Stimulated activated CD8-positive, alpha-beta memory T cell treated with anti-CD3 and anti-CD28 coated beads, Interleukin-15, amount 100 ng/mL, for 48 hours (primary cell): ENCODE measurements at places on chromosomes 7 and 10.

DNA sequence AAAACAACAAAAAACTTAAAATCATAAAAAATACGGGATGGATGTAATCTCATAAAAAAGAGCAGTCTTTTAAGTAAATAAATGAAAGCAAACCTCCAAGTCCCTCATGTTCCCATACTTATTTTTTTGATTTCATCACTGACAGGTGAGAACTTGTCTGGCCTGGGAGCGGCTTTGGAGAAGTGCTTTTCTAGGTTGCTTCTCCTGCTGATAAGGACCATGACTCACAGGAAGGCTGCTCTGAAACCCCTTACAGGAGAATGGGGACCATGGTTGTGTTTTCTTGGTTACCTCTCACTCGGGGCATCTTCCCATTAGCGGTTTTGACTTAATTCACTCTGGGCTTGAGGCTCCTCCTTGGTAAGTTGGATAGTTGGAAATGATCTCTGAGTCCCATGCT, 237.4 kb downstream of the CAMK1D start:
- no peak for DNase-seq

DNA sequence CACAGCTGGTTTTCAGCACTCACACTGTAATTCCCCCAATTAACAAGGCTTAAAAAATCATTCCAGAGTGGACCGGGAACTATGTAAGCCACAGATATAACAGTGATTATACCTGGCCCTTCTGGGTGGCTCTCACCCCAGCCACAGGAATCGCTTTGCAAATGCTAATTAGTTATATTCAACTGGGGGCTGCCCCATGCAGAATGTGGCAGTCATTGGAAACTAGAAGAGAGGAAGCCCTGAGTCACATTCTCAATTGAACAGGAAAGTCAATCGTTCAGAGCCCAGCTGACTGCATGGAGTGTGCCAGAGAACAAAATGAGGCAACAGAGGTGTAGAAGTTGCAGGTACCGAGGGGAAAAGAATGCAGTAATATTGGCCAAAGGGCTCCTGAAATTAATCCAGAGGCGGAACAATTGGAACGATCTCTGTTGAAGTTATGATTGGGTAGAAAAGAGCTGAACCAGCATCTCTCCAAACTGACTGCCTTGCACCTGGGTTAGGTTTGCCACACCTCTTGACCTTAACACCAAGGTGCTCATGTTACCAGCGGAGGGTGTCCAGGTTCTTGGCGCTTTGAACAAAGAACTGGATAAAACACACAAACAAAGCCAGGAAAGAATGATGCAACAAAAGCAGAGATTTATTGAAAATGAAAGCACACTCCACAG, 909.7 kb upstream of the AUTS2 start:
- DNase-seq = no peak

DNA sequence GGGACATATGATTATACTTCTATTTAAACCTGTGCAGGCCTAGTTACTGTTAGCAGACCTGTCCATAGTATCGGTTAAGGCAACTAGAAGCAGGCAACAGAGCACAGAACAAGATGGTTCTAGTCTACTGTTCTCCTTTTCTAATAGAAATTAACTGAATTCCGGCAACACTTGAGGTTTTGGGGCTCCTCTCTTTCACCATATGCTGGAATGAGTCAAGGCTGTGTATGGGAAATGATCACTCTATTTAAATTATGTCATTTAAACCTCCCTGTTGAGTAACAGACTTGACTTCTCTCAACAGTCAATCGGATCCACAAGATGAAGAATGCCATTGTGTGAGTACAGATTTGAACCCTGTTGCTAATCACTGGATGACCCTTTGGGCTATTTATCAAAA, 6.2 kb upstream of the OTUD1 start:
- DNase-seq = no peak

- no peak for DNase-seq
Measured at GRCh38 chr10:102675666-102676533, 31.6 kb downstream of the TRIM8 start.

DNA sequence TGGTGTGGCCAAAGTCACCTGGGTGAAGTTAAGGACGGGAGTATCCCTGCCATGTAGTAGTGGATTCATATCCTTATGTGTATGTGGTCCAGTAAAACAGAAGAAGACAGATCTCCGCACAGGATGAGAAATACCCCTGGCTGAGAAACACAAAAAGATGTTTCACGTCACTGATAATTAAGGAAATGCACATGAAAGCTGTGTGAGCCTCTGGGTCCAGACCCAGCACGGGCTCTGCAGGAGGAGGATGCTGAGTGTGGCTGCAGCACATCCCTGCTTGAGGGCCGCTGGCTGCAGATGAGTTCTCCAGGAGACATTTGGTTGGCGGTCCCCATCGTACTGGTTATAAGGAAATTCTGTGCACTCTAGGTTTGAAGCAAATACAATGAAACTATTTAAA, 8.2 kb upstream of the SUN1 start:
- DNase-seq = no peak

DNA sequence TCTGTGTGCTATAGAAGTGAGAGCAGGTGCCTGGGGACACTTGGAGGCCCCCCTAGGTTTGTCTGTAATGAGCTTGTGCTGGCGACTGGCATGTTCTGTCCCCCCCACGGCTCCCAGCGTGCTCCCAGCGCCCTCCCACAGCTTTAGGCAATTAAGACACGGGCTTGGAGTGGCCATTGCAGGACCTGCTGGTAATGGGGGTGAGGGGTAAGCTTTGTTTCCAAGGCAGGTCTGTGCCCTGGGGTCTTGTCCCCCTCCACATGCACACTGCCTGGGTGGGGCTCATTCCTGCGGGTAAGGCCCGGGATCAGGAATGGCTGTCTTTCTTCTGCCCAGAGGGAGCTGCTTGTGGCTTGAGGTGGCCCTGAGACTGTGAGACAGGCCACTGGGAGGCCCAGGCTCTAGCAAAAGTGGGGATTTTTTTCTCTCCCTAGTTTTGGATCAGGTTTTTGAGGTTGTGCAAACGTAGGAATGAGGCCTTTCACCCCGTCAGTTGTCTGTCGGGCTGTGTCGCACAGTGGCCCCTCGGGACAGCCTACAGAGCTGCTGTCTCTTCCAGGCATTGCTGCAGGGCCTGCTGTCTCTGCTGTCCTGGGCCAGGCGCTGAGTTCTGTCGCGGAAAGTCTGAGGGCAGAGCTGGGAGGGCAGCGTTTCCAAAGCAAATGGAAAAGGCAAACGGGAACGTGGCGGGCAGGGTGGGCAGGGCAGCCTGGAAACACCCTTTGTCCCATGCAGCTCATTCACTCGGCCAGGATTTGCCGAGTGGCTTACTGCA, 107.4 kb downstream of the LHPP start:
- DNase-seq = no peak

GRCh38 chr10:74255214-74255613, 104.2 kb downstream of the ADK start:
- no peak for DNase-seq

GRCh38 chr7:123472750-123473445, 61.5 kb downstream of the IQUB start:
- DNase-seq = no peak

- DNase-seq = no peak
Measured at GRCh38 chr7:158075633-158076001, 512.0 kb downstream of the PTPRN2 start.

DNA sequence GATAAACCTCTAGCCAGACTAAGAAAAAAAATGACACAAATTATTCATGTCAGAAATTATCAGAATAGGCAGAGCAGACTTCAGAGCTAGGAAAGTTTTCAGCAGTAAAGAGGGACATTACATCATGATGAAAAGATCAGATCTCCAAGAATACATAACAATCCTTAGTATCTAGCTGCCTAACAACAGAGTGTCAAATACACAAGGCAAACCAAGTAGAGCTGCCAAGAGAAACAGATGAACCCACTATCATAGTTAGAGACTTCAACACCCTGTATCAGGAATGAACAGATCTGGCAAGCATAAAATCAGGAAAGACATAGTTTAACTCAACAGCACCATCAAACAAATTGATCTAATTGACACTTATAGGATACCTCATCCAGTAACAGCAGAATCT, 92.3 kb downstream of the NKX6-2 start:
- DNase-seq = no peak

DNA sequence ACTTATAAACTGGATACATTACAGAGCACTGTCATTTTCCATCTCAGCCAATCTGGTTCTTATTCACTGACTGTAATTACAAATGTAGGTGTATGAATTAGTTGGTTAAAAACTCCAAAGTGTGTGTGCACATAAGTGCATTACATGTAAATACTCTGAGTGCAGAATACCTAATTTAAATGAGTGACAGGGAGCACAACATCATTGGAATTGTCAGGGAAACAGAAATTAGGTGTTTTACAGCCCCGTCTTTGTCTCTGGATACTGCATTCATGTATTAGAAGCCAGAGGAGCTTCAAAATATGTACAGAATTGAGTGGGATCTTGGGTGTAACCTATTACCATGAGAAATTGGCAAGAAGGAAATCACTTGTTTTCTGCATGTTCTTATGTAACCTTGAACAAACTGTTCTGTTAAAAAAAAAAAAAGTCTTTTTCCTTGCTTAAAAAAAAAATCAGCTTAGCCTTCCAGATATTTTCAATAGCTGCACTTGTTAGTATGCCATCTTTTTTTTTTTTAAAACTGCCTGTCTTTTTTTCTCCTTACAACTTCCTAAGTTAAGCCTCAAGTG, 31.1 kb downstream of the CELF2 start:
- no peak for DNase-seq

DNA sequence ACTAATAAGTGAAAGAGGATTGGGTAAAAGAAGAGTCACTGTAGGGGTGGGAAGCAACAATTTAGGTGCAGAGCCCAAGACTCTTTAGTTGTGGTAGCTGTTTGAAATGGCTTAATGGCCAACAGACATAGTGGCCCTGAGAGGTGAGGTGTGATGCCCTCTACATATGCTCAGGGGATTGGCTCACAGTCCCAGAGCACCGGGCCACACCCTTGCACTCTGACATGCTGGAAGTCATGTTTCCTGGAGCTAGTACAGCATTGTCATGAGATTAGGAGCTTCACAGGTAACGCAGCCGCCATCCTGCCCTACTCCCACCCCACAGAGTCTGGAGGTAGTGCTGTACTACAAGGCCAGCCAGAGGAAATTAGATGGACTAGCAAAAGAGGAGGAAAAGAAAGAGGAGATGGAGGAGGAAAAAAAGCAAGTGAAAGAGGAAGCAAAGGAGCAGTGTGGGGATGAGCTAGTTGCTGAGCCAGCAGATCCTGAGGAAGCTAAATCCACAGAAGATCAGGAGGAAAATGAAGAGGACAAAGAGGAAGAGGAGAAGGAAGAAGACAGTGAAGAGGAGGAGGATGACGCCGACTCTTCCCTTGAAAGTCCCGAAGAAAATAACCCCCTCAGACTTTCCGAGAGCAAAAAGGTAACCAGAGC, 14.8 kb upstream of the FLNC start:
- no peak for DNase-seq

DNA sequence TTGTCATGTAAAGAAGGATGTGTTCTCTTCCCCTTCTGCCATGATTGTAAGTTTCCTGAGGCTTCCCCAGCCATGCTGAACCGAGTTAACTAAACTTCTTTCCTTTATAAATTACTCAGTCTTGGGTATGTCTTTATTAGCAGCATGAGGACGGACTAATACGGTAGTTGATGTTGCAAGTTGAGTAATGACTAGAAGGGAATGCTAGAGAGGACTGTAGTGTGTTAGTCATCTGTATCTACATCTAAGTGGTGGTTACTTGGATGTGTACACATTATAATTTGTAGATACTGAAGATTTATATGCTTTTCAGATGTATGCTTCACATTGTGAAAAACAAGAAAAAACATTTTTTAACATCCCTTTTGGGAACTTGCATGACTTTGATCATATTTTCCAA, 244.6 kb downstream of the POLR1F start:
- DNase-seq = no peak

GRCh38 chr10:126686268-126686667, 15.8 kb upstream of the C10orf90 start:
- no peak for DNase-seq

- peak; percentile 44 for DNase-seq
Measured at GRCh38 chr10:30645340-30645827, 15.8 kb upstream of the LYZL2 start.

GRCh38 chr10:9885761-9886160, 1131.9 kb upstream of the CELF2 start:
- DNase-seq = no peak

DNA sequence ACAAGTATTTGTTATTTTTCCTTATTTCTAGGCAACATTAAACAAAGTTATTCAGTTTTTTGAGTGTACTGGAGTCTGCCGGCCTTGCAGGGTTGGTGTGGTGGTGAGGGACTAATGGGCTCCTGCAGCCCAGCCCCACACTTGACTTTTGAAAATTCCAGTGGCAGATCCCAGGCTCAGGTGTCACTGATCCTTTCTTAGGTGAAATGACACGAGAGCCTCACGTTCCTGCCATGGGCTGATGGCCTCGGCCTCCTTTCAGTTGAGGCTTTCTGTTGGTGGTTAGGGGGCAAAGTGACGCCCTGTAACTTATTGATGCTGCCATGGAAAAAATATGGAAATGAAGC, 117.9 kb downstream of the NKX6-2 start:
- DNase-seq = no peak

DNA sequence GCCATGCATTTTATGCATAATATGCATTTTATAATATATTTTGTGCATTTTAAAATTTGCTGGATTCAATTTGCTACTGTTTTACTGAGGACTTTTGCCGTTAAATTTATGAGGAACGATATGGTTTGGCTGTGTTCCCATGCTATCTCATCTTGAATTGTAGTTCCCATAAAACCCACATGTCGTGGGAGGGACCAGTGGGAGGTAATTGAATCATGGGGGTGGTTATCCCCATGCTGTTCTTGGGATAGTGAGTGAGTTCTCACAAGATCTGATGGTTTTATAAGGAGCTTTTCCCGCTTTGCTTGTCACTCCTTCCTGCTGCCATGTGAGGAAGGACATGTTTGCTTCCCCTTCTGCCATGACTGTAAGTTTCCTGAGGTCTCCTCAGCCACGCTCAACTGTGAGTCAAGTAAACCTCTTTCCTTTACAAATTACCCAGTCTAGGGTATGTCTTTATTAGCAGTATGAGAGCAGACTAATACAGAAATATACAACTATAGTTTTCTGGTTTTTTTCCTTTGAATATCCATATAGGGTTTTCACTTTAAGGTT, 201.4 kb upstream of the SH2B2 start:
- DNase-seq = no peak

- DNase-seq = no peak
Measured at GRCh38 chr10:17290226-17290625, 62.2 kb downstream of the VIM start.

DNA sequence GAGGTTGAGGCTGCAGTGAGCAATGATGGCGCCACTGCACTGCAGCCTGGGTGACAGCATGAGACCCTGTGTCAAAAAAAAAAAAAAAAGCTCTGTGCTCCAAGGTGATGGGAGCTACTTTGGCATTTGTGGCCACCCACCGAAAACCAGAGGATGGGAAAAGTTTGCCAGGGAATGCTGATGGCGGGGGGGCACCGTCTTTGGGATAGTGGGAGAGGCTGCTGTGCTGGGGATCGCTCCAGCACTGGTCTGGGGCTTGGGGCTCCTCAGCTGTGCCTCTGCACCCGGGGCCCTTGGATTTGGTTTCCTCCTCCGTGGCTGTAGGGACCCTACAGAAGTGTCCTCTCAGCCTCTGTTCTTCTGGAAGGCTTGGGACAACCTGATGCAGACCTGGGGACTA, 11.7 kb upstream of the RAMP3 start:
- DNase-seq = no peak
